ENCODE measurements at places on chromosomes 6 and 20.
A peak's percentile ranks its signal among the peaks of the same experiment; 100 is the strongest.

- DNase-seq: no peak
Observed at GRCh38 chr20:4167261-4168021, 152.1 kb upstream of the RNF24 start.

- no peak for DNase-seq
Observed at GRCh38 chr6:115898246-115898645, 162.4 kb downstream of the FRK start.

GRCh38 chr20:50376888-50377459, 133.2 kb upstream of the PTPN1 start:
- no peak for DNase-seq

GRCh38 chr20:36591854-36592641, 13.5 kb upstream of the RAB5IF start:
- peak; percentile 46 for DNase-seq

DNA sequence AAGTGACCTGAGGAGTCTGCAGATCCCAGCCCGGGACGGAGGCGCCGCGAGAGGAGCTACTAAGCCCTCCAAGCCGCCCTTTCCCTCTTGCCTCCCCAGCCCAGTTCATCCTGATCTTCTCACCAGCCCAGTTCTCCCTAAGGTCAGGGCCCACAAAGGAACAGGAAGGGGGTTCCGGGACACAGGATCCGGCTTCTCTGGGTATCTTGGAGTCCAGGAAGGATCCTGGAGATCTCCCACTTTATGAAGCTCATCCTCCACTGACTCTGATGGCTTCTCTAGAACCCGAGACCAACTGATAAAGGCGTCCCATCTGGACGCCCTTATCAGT, 36.9 kb upstream of the HLA-C start:
- DNase-seq: no peak

DNA sequence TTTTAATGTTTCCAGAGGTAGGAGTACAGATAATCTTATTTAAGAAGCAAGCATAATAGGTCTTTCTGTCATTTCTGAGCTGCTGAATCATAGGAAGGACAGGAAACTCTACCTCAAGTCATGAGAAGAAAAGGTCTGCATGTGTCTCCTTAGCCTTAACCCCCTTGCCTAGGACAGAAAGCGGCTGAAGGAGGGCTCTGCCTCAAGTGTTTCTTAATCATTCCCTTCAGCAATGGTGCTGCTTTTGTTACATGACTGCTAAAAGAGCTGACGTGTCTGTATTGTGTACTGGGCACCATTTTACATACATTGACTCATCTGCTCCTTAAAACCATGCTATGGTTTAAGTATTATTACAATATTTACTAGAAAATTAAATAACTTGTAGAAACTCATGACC, 564.0 kb upstream of the AGPAT4 start:
- DNase-seq: no peak

- DNase-seq: no peak
Observed at GRCh38 chr6:111894272-111894671, 21.0 kb upstream of the FYN start.

- DNase-seq: no peak
Observed at GRCh38 chr6:121549736-121550135, 114.3 kb downstream of the GJA1 start.

- DNase-seq: no peak
Observed at GRCh38 chr6:147648916-147649315, 140.4 kb downstream of the SAMD5 start.

- DNase-seq: no peak
Observed at GRCh38 chr6:90849686-90850085, 262.8 kb upstream of the MAP3K7 start.

- no peak for DNase-seq
Observed at GRCh38 chr20:48892891-48893290, 28.6 kb upstream of the ARFGEF2 start.

- no peak for DNase-seq
Observed at GRCh38 chr20:42894483-42894882, 295.2 kb downstream of the PTPRT start.

GRCh38 chr6:152386131-152386530, 251.0 kb downstream of the SYNE1 start:
- DNase-seq: no peak

- no peak for DNase-seq
Observed at GRCh38 chr6:135266675-135267074, 85.6 kb downstream of the MYB start.

- DNase-seq: no peak
Observed at GRCh38 chr6:37454420-37455140, 21.6 kb downstream of the CMTR1 start.

DNA sequence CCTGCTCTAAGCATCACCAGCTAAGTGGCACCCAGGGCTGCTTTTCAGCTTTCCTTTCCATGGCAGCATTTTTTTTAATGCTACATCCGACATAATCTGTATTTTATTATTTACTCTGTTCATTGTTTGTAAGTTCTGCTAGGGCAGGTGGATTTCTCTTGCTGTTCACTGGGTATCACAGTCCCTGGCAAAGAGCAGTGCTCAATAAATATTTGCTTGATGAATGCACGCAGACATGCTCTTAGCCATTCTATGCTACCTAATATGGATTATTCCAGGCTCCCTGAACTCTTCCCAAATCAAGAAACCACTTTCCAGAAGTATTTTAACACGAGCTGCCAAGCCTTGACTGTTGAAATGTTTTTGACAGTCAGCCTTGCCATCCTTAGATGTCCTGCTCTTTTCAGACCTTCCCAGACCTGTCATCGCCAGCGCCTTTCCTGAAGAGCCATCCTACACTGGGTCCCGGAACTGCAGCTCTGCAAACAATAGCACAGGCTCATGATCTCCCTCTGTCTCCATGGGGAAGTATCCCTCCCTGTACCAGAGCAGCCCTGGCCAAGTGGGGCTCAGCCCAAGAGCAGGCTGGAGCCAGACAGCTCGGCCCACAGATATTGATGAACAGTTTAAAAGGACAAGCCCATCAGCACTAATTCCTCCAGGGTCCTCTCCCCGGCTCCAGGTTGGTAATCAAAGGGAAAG, 136.5 kb upstream of the CDH4 start:
- no peak for DNase-seq

DNA sequence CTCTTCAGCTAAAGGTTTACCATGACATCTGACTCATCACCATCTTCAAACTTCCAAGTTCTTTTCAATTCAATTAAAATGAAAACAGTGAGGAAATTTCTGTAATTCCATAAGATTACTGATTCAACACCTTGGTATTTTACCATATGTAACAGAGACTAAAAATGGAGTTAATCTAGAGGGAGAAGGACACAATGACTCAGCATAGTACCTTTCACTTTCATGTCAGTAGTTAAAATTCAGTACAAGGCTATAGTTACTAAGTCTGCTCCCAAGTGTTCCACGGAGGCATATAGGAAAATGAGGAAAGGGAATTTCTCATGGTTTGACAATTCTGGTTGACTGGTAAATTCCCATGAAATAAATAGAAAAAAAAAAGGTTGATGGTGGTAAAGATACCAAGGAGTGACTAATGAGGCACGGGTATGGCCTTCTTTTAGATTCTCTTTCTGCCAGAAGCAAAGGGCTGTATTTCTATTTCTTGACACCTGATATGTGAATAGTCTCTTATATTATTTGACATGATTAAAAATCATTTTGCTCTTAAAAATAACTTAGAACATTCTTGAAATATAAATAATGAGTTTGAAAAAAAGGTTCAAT, 526.7 kb upstream of the ADGRB3 start:
- no peak for DNase-seq

- DNase-seq: no peak
Observed at GRCh38 chr6:44636561-44637248, 249.2 kb downstream of the CDC5L start.

DNA sequence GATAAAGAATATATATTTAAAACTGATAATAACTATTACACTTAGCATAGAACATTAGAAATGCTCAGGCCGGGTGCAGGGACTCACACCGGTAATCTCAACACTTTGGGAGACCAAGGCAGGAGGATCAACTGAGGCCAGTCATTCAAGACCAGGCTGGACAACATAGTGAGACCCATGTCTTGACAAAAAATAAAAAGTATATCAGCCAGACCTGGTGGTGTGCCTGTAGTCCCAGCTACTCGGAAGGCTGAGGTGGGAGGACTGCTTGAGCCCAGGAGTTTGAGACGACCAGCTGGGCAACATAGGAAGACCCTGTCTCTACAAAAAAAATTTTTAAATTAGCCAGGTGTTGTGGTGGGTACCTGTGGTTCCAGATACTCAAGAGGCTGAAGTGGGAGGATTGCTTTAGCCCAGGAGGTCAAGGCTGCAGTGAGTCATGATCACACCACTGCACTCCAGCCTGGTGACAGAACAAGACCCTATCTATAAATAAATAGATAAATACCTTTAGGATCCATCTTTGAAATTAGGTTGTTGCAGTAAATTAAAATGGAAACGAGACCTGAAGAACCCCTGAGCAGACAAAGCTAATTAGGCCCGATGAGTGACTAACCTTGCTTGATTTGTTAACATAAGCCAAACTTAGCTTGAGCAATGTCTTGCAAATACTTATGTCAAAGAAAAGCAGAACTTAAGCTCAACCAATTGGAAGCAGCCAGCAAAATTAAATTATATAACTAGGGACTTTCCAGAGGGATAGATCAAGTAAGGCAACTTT, 75.8 kb upstream of the E2F3 start:
- DNase-seq: no peak

DNA sequence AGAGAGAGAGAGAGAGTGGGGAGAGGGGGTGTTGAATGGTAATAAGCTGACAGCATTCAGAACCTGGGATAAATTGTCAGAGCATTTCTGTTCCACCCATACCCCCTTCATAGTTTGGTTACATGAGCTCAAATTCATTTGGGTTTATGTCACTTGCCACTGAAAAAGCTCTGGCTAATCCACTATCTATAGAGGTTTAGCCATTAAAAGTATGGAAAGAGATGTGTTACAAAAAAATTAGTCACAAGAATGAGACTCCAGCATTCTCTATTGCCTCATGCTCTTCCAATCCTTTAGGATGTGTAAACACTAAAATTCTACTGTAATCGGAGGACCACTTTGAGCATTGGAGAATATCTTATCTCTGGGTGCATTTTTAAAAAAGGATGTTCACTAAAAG, 297.6 kb upstream of the TCF21 start:
- no peak for DNase-seq

- no peak for DNase-seq
Observed at GRCh38 chr6:54315656-54316055, 7.4 kb downstream of the TINAG start.

Data from uterus (tissue), 4 donors.